Left ventricle myocardium inferior (tissue), 1 donor: ENCODE measurements at places on chromosomes 13 and 19.
A peak's percentile ranks its signal among the peaks of the same experiment; 100 is the strongest.

GRCh38 chr19:11025445-11025844, 63.8 kb upstream of the LDLR start:
- no peak for DNase-seq

DNA sequence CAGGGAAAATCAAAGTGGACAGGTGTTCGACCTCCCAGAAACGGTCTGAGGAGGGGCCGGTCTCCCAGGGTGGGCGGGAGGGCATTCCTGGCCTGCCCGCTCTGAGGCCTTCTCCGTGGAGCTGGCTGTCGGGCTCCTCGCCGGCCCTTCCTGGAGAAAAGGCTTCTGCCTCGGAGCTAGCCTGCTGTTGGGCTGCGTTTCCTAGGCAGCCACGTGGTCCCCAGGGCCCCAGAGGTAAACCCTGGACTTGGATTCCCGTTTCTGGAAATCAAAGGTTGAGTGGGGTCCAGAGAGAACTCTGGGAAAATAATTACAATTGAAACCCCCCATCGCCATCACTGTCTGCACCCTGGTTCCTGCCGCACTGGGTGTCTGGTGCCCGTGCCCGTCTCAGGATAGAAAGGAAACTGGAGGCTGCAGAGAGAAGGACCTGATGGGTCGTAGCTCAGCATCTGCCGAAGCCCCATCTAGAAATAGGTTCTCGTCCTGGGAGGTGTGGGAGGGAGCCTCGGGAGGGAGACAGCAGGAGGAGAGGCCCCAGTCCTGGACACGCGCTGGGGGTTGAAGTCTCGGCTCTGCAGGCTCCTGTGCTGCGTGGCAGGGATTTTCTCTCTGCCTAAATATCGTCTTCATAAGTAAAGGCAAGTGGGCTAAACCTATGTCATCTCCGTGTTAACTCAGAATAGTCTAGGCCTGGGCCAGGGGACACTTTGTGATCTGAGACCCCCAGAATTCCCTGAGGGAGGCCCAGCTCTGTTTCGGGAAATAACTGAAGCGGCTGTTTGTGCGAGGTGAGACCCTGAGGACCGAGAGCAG, 7.7 kb upstream of the PROZ start:
- DNase-seq = no peak

DNA sequence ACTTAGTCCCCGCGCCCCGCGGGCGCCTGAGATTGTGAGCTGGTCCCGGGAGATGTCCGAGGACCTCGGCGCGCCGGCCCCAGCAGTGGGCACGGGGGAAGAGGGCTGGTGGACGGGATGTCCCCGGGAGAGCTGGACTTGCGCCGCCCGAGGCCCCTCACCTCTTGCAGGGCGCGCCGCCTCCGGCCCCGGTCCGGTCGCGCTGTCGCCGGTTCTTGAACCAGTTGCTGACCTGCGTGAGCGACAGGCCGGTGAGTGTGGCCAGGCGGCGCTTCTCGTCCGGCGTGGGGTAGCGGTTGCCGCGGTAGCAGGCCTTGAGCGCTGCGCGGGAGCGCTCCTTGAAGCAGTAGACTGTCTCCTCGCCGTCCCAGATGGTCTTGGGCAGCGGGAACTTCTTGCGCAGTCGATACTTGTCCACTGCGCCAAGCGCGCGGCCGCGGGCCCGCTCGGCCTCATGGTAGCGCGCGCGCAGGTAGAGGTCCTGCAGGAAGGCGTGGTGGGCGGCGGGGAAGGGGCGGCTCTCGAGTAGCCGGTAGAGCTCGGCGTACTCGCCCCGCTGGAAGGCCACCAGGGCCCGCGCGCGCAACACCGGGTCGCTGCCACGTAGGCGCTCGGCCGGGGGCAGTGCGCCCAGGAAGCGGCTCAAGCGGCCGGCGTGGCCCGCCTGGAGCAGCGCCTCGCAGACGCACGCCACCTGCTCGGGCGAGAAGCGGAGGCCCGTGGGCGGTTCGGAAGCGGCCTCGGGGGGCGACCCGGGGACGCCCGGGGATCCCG, 984 bp downstream of the SIX5 start:
- peak; percentile 76 for DNase-seq

- DNase-seq = no peak
Observed at GRCh38 chr19:8512115-8512967, 1.6 kb downstream of the ZNF414 start.

DNA sequence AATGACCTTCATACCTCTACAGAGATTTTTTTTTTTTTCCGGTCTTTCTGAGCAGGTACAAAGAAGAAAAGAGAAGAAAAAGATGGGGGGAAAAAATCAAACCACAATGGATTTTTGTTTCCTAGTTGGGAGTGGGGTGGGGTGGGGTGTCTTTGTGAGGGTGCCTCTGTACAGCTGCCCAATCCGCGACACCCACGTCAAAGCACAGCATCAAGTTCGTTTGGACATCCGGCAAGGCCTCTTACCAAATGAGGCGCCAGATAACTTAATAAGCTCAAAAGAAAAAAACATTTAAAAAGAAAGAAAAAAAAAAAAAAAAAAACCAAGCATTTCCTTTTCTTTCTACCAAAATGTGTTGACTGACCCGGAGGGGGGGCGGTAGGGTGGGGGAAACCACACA, 70.3 kb upstream of the NFIC start:
- no peak for DNase-seq

DNA sequence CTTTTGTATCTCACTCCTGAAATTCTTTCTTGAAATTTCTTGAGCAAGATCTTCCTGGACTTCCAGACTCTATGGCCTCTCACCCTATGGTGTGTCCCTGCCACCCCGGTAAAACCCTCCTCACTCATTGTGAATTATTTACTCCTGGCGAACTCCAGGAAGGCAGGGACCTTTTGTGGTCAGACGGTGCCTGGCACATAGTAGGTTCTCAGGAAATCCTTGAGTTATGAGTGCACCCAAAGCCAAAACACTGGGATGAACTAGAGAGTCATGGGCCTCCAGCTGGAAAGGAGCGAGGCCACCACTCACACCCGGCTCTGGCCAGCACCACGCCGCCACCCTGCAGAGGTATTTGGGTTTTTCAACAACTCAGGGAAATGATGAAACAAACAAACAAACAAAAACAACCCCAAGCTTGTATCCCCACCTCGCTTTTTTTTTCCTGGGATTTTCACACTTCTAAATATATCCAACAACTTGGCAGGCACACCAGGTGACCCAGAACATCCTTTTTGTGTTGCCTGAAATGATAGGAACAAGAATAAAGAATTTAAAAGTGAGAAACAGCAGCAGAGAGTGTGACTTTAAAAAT, 11.2 kb downstream of the HPN start:
- no peak for DNase-seq

DNA sequence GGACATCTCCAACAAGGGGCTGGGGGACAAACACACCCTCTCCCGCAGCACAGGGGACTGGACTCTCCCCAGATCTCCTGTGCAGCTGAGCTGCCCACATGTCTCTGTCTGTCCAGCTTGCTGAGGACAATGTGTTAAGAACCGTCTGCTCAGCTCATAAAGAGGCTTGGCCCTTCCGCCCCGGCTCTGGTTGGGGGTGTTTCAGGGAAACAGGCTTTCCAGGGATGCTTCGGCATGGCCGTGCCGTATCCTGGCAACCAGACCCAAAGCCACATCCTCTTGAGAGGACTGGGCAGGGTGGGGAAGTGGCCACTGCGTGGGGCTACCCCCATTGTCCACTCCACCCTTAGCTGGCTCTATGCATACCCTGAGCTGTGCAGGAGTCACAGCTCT, 41.1 kb upstream of the CHST8 start:
- DNase-seq = no peak

- no peak for DNase-seq
Observed at GRCh38 chr13:50077431-50077830, 62.2 kb downstream of the KCNRG start.

- DNase-seq = peak; percentile 44
Observed at GRCh38 chr19:1237754-1238368, at the start of gene CBARP. TSS of gene CBARP (minus strand) at chr19:1238005. CDS start at chr19:1236100, 1,905 bp downstream.

- DNase-seq = peak; percentile 72
Observed at GRCh38 chr19:10430505-10431253, 10.3 kb downstream of the PDE4A start.

DNA sequence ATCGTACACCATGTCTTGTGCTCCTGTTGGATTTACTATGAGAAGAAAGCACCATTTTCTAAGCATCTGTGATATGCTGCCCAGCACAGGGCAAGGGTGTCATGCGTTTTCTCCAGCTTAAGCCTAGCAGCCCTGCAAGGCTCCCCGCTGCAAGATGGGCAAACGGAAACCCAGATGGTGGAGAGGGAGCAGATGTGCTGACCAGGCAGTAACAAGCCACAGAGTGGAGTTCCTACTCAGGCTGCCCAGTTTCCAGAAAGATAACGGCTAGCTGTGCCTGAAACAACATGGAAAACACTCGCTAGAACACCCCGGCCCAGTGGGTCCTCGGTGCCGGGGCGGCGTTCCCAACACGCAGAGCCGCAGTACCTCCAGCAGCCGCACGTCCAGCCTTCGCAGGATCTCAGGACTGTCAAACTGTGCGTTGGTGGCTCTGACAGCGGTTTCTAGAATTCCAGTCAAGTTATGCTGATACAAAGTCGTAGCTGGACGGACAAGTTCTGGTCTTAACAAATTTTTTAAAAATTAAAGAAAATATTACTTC, 68.4 kb downstream of the TUBGCP3 start:
- no peak for DNase-seq

GRCh38 chr19:41940731-41941409, 12.6 kb upstream of the ERFL start:
- DNase-seq = no peak

GRCh38 chr13:110985541-110985940, 70.7 kb upstream of the ANKRD10 start:
- no peak for DNase-seq

GRCh38 chr19:2553510-2553909, 77.6 kb downstream of the GADD45B start:
- DNase-seq = no peak

GRCh38 chr19:55838906-55839305, 2.6 kb downstream of the NLRP4 start:
- DNase-seq = no peak

DNA sequence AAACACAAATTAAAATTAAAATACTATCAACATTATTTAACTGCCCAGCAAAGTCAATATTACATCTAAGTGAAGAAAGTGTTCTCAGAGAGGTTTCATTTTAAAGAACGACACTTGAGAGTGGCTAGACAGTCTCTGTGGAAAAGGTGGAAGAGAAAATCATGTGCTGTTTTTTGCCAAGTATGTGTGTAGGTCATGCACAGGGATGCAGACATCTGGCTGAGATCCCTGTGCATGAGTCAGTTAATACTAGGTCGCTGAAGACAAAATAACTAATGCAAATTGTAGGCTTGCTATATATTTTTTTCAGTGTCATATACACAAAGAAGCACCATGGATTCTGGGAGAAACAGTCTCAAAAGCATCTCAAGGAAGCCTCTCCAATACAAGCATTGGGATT, 44.3 kb upstream of the ENOX1 start:
- DNase-seq = no peak

- no peak for DNase-seq
Observed at GRCh38 chr13:43058318-43058674, 34.9 kb downstream of the DNAJC15 start.

GRCh38 chr13:63337921-63338320, 1922.3 kb upstream of the PCDH20 start:
- no peak for DNase-seq

DNA sequence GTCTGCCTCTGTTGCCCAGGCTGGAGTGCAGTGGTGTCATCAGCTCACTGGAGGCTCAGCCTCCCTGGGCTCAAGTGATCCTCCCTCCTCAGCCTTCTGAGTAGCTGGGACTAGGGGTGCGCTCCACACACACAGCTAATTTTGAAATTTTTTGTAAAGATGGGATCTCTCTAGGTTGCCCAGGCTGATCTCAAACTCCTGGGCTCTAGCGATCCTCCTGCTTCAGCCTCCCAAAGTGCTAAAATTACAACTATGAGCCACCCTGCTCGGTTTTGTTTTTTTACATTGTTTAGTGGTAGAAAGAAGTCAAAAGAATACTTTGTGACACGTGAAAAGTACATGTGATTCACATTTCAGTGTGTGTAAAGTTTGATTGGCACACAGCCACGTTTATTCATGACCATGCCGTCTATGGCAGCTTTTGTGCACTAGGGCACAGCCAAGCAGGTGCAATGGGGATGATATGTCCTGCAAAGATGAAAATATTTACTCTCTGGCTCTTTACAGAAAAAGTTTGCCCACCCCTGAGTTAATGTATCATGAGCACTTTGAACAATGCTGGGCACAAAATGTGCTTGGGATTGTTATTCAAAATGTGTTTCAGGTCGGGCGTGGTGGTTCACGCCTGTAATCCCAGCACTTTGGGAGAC, 16.2 kb upstream of the NFIC start:
- no peak for DNase-seq

DNA sequence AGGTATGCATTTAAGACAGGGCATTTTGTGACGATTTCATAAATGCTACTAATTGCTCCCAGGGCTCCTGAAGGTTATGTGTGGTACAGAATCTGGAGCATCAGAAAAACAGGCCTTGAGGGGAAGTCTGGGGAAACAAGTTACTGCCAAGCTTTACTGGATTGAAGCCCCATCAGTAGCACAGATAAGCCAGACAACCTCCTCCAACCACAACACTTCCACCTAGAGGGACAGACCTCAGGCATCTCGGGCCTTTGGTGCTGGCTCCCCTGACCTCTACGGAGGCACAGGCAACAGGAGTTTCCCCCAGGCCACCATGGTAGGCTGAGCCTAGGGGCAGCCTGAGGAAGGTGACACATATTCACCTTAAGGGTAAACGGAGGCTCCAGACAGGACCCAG, 54.1 kb downstream of the ABCC4 start:
- no peak for DNase-seq

GRCh38 chr19:10719466-10719961, 1.6 kb downstream of the DNM2 start:
- no peak for DNase-seq

DNA sequence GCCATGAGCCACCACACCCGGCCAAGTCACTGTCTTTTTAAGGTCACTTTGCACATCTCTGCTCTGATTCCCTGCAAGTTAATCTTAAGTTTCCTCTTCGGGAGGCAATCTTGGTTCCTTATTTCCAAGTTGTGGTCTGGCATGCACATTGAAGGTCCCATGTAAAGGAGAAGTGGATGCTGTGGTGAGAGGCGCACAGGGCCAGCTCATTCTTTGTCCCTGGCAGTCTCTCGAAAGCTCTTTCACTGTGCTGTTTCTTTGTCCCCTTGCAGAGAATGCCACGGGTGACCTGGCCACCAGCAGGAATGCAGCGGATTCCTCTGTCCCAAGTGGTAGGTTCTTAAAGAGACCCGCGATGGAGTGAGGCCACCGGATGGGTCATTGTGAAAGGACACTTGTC, 16.4 kb upstream of the C19orf33 start:
- no peak for DNase-seq
